ENCODE measurements at places on chromosomes 1 and 21. TPM values are rescaled to one million over a fixed set of nuclear protein-coding genes. Genes with fewer than 3 reads are reported as not detected.

DNA sequence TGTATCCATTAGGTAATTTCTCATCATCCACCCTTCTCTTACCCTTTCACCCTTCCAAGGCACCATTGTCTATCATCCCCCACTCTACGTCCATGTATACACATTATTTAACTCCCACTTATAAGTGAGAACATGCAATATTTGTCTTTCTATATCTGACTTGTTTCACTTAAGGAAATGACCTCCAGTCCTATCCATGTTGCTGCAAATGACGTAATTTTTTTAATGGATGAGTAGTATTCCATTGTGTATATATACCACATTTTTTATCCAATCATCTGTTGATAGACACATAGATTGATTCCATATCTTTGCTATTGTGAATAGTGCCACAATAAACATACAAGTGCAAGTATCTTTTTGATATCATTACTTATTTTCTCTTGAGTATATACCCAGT is 322.9 kb upstream of the CXADR start:
- no peak for DNase-seq

DNA sequence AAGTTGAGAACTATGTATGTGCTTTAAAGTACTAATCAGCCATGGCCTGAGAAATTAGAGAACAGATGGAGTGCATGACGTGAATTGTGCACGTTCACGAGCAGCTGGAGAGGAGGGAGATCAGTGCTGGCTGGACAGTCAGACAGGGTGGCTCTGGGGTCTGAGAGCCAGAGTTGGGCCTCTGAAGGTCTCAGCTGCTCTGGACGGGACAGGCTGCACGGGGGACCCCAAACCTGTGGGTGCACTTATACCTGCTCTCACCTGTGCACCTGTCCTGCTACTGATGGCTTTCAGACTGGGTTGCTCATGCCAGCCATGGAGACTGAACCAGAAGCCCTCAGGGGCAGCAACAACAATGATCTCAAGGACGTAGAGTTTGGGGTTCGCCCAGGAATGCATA is 43.5 kb downstream of the UMODL1 start:
- no peak for DNase-seq

GRCh38 chr1:67759066-67759465 is 74.1 kb downstream of the GADD45A start:
- no peak for DNase-seq

DNA sequence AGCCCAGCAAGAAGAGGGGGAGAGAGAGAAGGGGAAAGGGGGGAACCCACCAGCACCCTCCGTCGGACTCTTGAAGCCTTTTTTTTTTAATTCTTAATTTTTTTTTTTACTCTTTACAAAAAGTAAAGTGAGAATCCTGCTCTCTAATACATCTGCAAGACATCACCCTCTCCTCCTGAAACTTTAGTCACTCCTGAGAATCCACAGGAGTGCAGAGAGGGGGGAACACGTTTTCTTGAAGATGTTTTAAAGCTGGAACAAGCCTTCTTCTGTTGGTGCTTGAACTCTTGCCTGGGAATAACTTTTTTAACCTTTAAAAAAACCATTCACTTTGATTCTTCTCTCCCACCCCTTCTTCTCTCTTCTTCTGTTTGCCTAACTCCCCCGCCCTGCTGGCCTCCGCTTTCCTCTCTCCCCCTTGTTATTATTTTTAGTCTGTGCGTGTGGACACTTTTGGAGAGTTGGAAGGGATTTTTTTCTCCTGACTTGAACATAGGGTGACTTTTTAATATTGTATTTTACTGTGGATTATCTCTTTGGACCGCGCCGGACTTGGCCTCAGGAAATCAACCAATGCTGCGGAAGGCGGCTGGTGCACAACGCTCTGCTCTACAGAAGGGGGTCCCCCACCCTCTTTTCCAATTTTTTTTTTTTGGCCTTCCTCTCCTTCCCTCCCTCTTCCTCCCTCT is 383 bp upstream of the PRRX1 start:
- no peak for DNase-seq

DNA sequence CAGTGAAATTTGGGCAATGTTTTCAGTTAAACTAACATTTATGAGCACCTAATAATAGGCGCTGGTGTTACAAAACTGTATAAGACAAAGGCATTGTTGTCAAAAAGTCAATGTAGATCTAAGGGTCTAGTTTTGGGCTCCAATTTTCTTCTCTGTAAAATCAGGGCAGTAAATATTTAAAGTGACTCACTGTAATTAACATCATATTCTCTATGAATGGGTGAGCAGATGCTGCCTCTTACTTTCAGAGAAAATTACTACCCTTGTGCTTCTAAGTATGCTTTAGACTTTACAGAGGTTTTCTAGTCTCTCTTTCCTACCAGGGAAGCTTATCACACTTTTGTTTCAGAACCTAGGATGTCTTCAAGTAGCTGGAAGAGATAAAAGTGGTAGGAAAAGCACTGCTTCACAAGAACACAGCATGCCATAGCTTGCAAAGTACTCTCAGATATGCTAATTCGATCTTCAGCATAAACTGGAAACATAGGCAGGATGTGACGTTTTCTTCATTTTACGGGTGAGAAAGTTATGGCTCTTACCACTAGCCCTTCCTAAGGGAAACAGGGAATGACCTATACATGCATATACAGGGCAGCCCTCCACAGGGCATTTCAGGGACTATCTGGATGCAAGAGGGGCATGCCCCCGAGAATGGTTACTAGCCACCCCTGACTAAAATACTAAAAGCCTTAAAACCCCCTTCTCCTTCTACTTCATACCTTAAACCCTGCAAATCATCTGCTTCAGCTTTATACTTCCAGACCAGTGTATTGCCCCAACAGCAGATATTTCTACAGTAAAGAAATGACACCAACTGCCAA is 2.6 kb downstream of the C1orf116 start:
- DNase-seq = no peak

DNA sequence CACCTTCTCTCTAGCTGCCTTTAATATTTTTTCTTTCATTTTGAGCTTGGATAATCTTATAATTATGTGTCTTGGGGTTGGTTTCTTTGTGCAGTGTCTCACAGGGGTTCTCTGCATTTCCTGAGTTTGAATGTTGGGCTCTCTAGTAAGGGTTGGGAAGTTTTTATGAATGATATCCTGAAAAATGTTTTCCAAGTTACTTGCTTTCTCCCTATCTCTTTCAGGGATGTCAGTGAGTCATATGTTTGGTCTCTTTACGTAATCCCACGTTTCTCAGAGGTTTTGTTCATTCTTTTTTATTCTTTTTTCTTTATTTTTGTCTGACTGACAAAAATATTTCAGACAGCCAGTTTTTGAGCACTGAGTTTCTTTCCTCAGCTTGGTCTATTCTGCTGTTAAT is 55.4 kb upstream of the CCDC190 start:
- no peak for DNase-seq

Gene NPHS2
- total RNA-seq = not detected

Gene ERRFI1
- total RNA-seq = 4.0 TPM

Gene MAP10
- 1.9 TPM for total RNA-seq

Gene RYR2
- 1.2 TPM for total RNA-seq

Gene FLG2
- total RNA-seq = not detected
